ENCODE measurements at places on chromosomes 6 and 20.

DNA sequence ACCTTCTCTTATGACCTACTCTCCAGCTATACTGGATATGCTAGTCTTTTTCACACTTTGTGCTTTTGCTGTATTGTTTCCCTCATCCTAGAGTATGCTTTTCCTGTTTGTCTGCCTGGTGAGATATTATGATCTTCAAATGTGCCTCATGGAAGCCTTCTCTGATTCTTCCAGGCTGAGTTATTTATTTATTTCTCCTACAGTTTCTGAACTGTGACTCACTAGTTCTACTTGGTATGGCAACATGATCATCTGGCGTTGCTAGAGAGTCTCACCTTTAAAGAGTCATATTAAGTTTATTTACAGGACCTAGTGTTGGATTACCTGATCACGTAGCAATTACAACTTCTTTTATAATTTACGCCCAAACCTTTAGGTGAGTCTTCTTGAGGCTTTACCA is 81.2 kb upstream of the HDAC2 start:
- DNase-seq = no peak

GRCh38 chr20:6726761-6727160 is 40.7 kb upstream of the BMP2 start:
- no peak for DNase-seq

- no peak for DNase-seq
Observed at GRCh38 chr6:147161974-147162495, 42.2 kb upstream of the STXBP5 start.

GRCh38 chr6:107677399-107677798 is 146.7 kb downstream of the SCML4 start:
- no peak for DNase-seq

DNA sequence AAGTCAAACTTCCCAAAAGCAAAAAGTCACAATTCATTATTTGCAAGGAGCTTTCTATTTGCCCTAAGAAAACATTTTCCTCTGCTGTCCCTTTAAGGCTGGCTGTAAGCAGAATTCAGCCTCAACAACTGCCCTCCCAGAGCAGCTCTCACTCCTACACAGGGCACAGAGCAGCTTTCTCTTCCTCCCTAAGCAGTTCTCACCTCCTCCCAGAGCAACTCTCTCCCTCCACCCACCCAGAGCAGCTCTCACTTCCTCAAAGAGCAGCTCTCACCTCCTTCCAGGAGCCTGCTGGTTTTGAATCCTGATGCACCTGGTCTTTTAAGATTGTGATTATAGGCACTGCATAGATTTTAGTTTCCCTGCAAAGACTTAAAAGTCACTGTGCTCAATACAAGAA is 120.6 kb upstream of the TMEM181 start:
- DNase-seq = no peak

DNA sequence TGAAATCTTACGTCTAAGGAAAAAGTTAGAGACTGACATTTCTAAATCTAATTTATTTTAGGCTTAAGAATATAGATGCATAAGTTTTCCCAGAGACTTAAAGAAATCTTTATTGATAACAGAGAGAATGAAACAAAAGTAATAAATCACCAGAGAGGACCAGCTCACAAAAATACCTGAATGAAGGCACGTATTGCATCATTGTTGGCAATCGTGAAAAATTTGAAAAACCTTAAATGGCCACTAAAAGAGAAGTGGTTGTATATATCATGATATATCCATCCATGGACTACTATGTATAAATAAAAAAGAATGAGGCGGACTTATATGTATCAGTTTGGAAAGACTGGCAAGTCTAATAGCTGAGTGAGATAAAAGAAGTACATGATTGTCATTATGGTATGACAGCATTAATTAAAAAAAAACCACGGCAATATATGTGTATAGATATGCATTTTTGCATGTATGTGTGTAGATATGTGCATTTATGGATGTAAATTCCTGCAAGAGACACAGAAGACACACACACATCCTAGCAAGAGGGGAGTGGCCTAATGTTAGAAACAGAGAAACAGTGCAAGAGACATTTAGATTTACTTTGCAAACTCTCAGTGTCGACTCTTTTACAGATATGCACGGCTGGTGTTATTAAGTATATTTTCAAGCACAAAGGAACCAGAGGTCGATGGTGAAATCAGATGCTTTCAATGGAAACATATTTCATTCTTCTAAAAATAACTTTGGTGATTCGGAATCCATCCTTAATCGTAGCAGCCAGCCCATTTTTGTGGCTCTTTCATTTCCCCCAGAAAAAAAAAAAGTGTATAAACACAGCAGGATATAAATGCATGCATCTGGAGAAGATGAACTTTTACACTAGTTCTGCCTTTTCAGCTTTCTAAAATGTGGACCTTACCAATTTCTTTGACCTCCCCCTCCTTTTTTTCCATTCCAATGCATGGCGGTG is 156.1 kb upstream of the SALL4 start:
- DNase-seq = no peak

GRCh38 chr20:36499723-36500501 is 41.4 kb upstream of the MYL9 start:
- DNase-seq = no peak

GRCh38 chr6:150470960-150471665 is 102.3 kb downstream of the IYD start:
- DNase-seq = no peak

GRCh38 chr6:17957904-17958620 is 29.4 kb downstream of the KIF13A start:
- no peak for DNase-seq

- DNase-seq = peak; percentile 58
Observed at GRCh38 chr6:14743474-14744211, 502.2 kb upstream of the JARID2 start.

DNA sequence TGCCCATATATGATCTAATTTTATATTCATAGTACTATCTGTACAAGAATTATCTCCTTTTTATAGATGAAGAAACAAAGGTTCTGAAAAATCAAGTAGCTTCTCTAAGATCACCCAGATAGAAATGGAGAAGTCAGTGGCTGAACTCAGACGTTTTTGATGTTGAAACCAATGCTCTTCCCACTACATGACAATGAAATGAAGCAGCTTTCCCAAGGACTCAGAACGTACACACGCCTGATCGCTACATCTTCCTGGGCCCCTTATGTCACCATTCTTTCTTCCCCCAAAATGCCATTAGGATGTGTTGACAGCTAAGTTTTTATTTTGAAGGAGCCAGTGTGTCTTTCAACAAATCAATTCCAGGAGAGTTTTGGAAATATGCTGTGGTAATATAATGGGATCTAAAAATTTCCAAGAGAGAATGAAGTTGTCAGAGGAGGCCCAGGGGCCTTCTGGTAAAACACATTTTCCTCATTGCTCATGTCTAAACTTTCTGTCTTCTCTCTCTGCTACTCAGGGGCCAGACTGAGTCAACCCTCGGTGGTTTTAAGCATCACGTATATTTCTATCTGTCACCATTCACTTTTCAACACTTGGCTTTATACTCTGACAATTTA is 98.1 kb upstream of the COL21A1 start:
- no peak for DNase-seq

DNA sequence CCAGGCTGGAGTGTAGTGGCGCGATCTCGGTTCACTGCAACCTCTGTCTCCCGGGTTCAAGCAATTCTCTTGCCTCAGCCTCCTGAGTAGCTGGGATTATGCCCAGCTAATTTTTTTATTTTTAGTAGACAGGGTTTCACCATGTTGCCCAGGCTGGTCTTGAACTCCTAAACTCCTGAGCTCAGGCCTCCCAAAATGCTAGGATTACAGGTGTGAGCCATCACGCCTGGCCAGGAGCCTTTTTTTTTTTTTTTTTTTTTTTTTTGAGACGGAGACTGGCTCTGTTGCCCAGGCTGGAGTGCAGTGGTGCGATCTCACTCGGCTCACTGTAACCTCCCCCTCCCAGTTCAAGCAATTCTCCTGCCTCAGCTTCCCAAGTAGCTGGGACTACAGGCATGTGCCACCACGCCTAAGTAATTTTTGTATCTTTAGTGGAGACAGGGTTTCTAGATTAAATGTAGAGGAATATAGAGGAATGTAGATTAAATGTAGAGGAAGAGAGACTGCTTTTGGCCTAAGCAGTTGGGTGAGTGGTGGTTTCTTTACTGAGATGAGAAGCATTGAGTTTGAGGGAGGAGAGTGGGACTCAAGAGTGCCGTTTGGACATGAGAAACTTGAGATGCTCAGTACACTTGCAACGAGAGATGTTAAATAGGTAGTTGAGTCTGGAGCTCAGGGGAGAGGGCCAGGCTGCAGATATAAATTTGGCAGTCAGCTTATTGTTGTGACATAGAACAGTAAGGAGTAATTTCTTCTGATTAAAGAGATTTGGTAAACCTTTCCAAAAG is 16.7 kb downstream of the VAPB start:
- no peak for DNase-seq

DNA sequence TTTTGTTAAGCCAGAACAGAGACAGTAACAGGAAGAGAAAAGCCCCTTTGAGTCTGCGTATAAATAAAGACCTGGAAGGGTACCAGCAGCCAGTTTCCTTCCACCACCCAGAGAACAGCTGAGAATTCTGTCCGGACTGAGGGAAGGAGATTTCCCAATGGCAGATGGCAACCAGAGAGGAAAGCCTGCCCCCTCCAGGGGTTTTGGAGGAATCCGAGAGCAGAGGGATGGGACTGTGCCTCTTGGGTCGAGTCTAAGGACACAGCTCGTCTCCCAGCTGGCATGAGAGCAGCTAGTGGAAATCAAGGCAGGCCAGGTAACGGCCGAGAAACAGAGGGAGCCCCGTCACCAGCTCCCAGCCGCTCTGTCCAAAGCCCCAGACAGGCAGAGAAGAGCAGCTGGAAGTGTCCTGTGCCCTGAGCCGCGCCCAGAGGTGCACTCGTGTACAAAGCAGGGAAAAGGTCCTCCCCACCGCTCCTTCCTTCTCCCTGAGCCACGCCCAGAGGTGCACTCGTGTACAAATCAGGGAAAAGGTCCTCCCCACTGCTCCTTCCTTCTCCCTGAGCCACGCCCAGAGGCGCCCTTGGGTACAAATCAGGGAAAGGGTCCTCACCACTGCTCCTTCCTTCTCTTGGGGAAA is 134.0 kb upstream of the SNX9 start:
- no peak for DNase-seq

DNA sequence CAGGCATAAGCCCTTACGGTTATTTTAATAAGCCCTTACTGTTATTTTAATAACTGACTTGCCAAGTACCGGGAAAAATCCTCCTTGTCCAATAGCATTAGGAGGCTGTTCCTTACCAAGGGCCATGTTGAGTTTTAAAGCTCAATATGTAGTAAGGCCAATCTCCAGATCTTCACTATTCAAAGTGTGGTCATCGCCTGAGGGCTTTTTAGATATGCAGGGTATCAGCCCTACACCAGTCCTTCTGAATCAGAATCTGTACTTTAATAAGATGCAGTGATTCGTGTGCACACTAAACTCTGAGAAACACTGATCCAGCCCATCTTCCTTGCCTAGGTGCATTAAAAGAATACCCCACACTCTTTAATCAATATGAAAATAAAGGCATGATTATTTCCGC is 72.8 kb upstream of the ZNF133 start:
- no peak for DNase-seq

DNA sequence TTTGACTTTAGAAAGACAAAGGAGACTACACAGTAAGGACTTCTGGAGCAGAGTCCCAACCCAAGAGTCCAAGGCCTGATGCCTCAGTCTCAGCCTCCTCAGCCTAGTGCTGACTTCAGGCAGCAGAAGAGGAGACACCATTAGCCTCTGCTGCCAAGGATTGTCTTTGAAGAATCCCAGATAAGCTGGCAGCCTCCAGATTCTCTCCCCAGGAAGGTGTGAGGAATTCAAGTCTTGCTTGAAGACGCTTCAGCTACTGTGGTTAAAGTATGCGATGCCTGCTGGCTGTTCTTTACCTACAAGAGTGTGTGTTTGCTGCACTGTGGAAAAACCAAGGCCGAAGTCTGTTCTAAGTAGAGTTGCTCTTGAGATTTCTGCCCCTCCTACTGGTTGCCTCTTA is 215.9 kb upstream of the TCF21 start:
- DNase-seq = no peak

Data from activated CD4-positive, CD25-positive, alpha-beta regulatory T cell treated with anti-CD3 and anti-CD28 coated beads, Interleukin-2, amount 50 U/mL, for 72 hours (primary cell).